ENCODE measurements at places on chromosomes 4 and X.

DNA sequence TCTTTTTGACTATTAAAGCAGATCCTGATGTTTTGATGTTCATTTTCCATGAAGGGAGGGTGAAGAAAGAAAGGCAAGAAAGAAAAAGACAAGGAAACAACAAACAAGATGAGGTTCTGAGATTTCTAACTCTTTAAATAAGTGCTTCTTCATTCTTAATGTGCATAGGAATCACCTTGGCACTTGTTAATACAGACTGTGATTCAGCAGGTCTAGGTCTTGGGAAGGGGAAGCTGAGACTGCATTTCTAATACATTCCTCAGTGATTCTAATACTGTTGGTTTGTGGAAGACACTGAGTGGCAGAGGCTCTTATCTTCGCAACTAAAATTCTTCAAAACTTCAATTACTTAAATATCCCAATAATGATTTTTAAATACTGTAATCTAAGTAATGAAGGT, 95.2 kb upstream of the NAP1L5 start:
- no peak for DNase-seq

- no peak for DNase-seq
Observed at GRCh38 chrX:69262036-69262936, 97.0 kb upstream of the PJA1 start.

DNA sequence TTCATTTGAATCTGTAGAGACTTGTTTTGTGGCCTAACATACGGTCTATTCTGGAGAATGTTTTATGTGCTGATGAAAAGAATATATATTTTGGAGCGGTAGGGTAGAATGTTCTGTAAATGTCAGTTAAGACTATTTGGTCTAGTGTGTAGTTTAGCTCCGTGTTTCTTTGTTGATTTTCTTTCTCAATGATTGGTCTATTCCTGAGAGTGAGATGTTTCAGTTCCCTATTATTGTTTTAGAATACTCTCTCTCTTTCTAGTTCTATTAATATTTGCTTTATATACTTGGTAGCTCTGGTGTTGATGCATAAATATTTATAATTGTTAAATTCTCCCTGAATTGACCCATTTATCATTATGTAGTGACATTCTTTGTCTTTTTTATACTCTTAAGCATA, 236.5 kb downstream of the GLUD2 start:
- DNase-seq: no peak

- no peak for DNase-seq
Observed at GRCh38 chr4:121253961-121254360, 89.8 kb upstream of the TNIP3 start.

DNA sequence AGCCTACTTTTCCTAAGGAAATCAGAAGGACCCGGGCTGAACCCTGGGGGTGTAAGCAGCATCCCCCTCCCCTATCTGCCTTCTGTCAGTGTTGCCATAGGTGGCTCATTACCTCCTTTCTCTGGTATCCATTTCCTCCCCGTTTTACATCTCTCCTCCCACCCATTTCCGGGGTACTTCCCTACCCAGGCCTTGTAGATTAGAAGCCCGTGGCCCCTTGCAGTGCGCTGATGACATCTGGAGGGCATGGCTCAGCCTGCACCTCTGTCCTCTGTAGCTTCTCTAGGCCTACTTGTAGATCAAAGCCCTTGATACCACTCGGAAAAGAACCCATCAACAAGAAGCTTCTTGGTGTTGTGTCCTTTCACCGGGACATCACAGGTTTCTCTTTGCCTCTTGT, 71.8 kb downstream of the NBDY start:
- DNase-seq: no peak

DNA sequence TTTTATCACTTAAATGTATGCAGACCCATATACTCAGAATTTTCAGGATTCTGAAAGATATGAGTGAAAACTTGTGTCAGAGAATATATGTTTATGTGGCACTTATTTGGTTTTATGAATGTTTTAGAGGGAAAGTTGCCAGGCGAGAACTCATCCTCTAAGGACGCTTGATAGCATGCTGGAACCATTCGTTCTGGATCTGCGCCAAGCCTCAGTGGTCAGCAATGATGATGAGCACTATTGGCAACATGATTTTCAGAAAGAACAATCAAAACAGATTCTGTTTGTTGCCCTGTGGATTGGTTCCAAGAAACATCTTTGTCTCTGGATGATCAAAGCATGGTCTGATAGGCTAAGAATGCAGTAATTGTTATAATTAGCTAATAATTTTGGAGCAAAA, 32.1 kb upstream of the RAPGEF2 start:
- DNase-seq: no peak

- no peak for DNase-seq
Observed at GRCh38 chr4:77613267-77613666, 7.6 kb downstream of the CXCL13 start.

GRCh38 chr4:87375719-87376291, 15.2 kb downstream of the HSD17B11 start:
- peak; percentile 51 for DNase-seq

GRCh38 chr4:74897386-74897785, 35.5 kb upstream of the PARM1 start:
- no peak for DNase-seq

DNA sequence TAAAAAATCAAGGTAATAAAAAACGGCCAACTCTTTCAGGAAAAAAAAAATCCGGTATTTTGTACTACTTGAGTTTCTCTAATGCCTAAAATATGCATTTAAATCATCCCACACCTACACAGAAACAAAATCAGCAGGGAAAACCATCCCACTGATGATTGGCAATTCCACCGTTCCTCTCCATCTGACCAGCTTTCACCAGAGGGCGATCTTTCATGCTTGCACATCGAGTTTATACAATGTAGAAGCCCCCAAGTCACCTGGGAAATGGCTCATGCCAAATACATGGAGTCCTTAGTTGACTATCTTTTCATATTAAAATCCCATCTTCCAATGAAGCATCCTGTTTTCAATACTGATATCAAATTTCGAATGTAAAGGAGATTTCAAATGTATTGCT, 69.2 kb downstream of the PTCHD1 start:
- no peak for DNase-seq

DNA sequence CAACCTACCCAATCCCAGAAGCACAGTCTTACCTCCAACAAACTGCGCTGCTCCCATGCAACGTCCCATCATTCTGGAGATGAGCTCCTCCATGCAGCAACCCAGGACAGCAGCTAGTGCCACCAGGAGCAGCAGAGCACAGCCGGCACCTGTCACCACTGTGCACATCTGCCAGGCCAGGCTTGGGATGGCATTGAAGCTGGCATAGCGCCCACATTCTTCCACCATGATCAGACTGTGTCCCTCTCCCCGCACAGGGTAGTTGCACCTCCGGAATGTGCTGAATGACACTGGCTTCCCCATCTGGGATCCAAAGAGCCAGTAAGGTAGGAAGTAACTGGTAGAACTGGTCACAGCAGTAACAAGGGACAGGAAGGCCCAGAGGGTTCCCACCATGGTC, 8.8 kb downstream of the LHFPL1 start:
- DNase-seq: no peak

GRCh38 chrX:17183566-17183965, 191.4 kb upstream of the NHS start:
- no peak for DNase-seq

DNA sequence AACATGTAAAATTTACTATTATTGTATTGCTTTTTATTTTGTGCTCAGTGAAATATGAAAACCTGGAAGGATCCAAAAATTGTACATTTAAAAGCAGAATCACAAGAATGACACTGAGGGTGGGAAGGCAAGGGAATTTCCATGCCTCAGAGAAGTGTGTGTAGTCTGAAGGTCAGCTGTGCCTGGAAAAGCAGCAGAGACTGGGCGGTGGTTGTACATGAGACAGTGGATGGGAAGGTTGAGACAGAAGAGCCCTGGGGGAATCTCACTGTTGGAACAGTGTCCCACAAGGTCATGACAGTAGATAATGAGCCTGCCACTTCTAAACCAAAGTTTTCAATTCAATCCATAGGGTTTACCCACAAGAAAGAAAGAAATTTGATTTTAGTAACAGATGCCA, 17.1 kb upstream of the ANTXR2 start:
- DNase-seq: no peak

DNA sequence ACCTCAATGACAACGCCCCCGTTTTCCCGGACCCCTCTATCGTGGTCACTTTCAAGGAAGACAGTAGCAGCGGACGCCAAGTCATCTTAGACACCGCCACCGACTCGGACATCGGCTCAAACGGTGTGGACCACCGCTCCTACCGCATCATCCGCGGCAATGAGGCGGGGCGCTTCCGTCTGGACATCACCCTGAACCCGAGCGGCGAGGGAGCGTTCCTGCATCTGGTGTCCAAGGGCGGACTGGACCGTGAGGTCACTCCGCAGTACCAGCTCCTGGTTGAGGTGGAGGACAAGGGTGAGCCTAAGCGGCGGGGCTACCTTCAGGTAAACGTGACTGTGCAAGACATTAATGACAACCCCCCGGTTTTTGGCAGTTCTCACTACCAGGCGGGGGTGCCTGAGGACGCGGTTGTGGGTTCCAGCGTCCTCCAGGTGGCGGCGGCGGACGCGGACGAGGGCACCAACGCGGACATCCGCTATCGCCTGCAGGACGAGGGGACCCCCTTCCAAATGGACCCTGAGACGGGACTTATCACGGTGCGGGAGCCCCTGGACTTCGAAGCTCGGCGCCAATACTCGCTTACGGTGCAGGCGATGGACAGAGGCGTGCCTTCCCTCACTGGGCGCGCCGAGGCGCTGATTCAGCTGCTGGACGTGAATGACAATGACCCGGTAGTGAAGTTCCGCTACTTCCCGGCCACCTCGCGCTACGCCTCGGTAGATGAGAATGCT, 2.2 kb downstream of the FAT4 start:
- DNase-seq: peak; percentile 77

GRCh38 chr4:5956285-5957021, 61.8 kb downstream of the C4orf50 start:
- peak; percentile 73 for DNase-seq

- peak; percentile 69 for DNase-seq
Observed at GRCh38 chrX:154486396-154487207, at the start of gene UBL4A. UBL4A (minus strand) TSS chrX:154486615; CDS start chrX:154486584, 31 bp downstream.

DNA sequence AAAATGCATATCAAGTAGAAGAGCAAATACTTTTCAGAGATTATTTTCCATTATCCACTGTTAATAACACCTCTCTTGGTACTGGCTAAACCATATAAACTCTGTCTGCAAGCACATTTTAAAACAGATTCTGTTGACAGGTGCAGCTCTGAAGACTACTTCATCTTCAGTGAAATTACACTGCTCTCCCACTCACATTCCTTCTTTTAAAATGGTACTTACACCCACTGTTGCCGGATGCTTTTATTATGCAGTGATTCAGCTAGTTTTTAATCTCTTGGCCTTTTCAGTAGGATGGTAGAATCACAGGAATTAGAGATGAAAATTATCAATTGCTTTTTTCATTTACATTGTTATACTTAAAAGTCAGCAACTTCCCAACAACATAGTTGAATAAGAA, 381.6 kb downstream of the GASK1B start:
- DNase-seq: no peak

- no peak for DNase-seq
Observed at GRCh38 chr4:101115887-101116286, 231.4 kb downstream of the PPP3CA start.

GRCh38 chr4:176189891-176190795, 5.2 kb downstream of the SPATA4 start:
- no peak for DNase-seq

DNA sequence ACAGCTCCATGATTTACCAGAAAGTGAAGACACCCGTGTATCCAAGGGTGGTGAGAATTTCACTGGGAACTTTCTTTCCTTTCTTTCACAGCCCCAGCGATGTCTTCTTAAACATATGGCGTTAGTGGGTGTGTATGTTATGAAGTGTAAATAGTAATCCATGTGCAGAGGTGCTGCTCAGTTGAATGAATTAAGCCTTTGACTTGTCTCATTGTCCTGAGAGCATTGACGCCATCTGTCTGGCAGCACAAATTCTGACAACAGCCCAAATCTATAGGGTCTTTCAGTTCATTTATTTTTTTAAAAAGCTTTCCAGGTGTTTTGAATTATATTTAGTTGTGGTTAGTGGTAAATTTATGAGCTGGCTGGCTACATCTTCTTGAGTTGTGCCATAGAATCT, 69.4 kb downstream of the CLCN5 start:
- no peak for DNase-seq

GRCh38 chrX:2698604-2699003, 7.5 kb downstream of the CD99 start:
- DNase-seq: no peak

GRCh38 chrX:27381419-27381818, 81.7 kb downstream of the PPP4R3C start:
- no peak for DNase-seq

DNA sequence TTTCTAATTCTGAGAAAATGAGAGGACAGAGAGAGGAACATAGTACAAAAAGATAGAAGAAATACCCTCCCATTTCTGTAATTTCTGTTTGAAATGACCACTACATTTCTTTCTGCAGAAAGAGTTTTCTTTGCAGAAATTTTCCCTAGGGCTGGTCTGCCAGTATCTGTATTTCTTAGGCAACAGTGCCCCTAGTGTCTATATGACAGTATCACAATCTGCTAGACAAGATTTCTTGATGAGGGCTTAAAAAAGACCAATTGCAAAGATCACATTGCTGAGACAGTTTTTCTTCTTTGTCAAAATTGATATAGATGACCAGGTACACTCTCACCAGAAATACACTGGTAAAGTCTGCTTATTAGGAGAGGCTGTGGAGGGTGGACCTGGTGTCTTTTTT, 81.0 kb upstream of the ZDHHC15 start:
- DNase-seq: peak; percentile 1

GRCh38 chr4:109553130-109553529, 6.9 kb upstream of the MCUB start:
- DNase-seq: no peak

DNA sequence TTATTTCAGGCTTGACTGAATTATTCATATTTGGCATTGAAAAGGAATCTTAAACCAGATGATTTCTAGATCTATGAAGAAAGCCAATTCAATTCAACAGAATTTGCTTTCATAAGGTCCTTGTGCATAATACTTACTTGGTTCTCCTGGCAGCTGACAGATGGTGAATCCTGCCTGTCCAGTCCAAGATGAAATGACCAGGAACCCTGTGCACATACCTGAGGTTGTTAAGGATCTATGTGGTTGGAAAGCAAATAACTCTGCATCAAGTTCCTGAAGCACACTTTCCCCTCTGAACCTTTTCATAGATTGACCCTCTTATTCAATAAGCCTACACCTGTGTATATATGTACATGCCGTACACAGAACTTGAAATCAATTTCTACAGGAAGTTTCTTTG, 562.7 kb downstream of the PPARGC1A start:
- DNase-seq: no peak

DNA sequence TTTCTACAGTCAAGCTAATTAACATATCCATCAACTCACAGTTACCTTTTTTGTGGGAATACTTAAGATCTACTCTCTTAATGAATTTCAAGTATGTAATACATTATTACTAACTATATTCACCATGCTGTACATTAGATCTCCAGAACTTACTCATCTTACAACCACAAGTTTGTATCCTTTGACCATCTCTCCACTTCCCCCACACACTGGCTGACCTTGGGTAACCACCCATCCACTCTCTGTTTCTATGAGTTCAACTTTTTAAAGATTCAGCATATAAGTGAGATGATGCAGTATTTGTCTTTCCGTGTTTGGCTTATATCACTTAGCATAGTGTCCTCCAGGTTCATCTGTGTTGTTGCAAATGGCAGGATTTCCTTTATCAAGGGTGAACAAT, 30.5 kb upstream of the MAGED1 start:
- no peak for DNase-seq

- DNase-seq: no peak
Observed at GRCh38 chr4:47692691-47693090, 145.2 kb downstream of the CORIN start.

- no peak for DNase-seq
Observed at GRCh38 chr4:183106839-183107238, 7.8 kb downstream of the WWC2 start.

- DNase-seq: peak; percentile 72
Observed at GRCh38 chrX:17500145-17500579, 125.2 kb downstream of the NHS start.
